ENCODE measurements at places on chromosomes 4 and X.

DNA sequence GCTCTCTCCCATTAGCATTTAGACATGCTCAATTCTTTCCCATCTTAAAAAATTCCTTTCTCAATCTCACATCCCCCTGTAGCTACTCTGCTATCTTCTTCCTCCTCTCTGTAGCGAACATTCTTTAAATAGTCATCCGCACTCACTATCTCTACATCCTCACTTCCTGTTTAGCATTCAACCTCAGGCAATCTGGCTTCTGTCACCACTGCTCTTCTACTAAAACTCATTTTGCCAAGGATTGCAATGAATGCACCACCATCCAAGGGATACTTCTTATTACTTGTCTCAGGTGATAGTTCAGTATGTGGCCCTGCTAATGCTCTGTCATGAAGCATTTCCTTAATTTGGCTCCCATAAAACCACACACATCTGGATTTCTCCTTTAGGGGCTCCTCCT is 10.9 kb upstream of the TET2 start:
- no peak for DNase-seq

- DNase-seq, result no peak
Measured at GRCh38 chrX:100410901-100411801, 1.1 kb upstream of the PCDH19 start.

DNA sequence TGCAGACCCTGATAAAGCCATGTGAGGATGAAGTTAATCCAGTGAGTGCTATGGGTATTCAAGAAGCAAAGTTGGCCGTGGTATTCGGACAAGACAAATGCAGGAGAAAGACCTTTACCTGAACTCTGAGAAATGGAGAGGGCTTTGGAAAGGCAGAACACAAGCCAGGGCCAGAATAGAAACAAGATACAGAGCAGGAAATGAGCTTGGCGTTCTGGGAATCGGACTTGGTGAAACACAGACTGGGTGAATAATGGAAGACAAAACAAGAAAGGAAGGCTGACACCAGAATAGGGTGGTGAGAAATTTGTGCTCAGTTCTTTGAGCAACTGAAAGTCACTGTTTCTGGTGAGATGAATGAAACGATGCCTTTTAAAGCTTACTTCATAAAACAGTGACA is 83.3 kb downstream of the VEGFC start:
- no peak for DNase-seq

DNA sequence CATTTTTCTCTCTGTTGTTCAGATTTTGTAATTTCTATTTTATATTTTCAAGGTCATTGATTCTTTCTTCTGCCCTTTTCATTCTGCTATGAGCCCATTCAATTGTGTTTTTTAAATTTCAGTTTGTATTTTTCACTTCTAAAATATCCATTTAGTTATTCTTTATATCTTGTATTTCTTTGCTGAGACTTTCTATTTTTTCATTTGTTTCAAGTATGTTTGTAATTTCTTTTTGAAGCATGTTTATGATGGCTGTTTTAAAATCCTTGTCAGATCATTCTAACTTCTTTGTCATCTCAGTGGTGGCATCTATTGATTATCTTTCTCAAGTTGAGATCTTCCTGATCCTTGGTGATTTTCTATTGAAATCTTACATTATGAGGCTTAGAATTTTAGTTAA is 157.2 kb upstream of the USP9X start:
- DNase-seq, result no peak

DNA sequence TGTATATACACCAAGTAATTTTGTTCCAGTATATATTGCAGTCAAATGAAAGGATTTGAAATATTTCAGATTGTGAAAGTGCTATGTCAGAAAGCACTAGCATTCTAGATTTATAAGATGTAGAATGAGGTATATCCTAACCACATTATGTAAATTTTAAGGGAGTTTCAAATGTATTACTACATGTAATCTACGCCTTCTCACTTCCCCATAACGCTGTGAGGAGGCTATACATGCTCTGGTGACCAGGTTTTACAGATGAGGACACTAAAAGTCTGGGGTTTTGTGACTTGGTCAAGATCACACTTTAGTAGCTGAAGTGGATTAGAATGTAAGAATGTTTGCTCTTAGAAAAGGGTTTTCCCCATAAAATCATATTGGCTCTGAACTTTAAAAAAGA is 8.1 kb downstream of the ENPEP start:
- no peak for DNase-seq

GRCh38 chr4:34193451-34194154 is 2050.7 kb downstream of the ARAP2 start:
- no peak for DNase-seq

- DNase-seq, result no peak
Measured at GRCh38 chr4:185346975-185347601, 48.6 kb downstream of the LRP2BP start.

DNA sequence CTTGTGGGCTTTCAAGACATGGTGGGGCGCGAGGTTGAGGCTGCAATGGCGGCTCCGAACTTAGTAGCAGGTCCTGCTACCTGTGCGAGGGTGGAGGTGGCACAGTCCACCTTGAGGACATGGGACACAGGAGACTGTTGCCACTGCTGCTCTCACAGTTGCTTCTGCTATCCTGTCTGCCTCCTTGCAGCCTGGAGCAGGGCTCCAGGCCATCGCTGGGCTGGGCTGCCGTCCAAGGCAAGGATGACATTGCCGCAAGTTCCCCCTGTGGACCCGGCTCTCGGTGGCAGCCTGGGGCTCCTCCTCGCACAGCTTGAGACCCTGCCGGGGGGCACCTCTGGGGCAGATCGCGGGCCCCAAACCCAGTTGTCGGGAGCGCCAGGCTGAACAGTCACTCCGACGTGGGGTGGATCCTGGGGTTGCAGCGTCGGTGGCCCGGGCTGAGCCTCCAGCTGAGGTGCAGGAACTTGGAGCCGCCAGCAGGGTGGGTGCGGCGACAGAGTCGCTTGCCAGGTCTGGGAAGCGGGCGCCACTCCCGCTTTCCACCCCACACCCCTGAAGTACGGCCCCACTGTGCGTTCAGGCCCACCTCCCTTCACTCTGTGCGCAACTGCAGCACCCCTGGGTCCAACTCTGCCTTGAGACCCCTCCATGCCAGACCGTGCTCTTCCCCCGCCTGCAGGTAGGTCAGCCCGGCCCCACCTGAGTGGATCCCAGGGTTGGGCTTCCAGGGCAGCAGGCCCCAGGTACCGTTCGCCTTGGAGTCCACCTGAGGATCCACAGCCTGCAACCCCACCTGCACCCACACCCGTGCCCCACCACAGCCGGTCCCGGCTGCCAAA is 192.7 kb upstream of the NUDT6 start:
- DNase-seq, result no peak

- no peak for DNase-seq
Measured at GRCh38 chr4:158162631-158163030, 10.2 kb downstream of the GASK1B start.

DNA sequence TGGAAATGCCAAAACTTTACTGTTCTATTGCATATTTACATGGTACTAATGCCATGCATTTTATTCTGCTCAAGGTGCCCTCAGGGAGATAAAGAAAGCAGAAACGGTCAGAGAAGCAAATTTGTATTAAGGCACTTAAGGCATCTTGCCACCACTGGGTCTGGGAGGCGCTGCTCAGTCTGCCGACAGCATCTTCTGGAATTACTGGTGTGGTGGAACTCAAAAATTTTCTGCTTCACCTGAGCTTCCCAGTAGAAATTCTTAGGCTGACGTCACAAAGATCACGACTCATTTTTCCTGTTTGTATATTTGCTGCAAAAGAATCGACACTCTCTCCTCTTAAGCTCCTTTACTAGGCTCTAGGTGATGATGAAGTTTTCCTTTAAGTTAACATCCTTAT is 3.0 kb downstream of the RASSF6 start:
- no peak for DNase-seq

DNA sequence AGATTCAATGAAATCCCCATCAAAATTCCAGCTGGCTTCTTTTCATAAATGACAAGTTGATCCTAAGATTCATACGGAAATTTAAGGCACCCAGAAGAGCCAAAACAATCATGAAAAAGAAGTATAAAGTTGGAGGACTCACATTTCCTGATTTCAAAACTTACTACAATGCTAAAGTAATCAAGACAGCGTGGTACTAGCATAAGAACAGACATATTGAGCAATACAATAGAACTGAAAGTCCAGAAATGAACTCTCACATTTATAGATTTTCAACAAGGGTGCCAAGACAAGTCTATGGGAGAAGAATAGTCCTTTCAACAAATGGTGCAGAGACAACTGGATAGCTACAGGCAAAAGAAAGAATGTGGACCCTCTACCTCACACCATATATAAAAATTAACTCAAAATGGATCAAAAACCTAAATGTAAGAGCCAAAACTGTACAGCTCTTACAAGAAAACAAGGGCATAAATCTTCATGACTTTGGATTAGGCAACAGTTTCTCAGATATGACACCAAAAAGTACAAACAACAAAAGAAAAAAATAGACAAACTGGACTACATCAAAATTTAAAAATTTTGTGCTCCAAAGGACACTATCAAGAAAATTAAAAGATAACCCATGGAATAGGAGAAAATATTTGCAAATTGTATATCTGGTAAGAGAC is 28.5 kb downstream of the SASH3 start:
- no peak for DNase-seq

- DNase-seq, result no peak
Measured at GRCh38 chr4:136392576-136392975, 1139.7 kb downstream of the PCDH18 start.

DNA sequence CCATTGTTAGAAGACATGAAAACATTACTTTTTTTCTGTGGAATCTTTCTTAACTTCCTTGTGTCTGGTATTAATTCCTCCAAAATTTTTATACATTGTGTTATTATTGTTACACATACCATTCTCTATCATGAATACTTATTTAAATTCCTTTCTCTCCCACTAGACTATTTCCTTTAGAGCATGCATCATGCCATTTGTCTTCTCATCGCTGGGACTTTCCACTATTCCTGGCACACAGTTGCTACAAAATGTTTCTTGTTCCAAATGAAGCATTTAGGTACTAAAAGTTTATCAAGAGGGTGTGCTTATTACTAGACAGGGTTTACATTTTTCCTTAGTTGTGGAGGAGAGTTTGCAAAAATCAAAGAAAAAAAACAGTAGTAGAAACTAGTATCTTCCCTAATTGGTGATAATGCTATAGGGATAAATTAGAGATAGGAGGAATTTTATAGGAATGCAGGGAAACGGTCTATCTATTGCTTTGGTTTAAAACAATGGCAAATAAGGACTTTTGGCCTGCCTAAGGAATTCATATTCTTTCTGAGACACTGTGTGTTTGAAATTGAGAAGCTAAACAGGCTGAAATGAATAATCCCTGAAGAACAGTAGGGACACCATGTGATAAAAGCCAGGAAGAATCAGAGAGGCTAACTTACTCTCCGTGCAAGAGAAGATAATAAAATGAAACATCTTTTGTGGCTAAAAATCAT is 187.5 kb upstream of the TBC1D9 start:
- DNase-seq, result no peak

DNA sequence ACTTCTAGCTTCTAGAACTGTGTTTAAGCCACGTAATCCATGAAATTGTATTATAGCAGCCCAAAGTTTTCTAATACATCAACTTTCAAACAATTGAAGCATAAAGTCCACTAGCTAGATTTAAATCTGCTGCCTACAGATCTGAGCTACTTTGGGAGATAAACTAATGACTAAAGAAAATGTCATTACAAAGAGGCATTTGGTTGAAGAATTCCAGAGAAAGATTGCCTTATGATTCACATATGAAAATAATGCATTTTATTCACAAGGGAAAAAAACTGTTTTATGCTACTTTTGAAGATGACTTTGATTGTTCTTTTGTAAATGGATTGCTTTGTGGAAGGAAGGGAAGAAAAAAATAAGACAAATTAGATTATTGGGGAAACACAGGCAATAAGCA is 124.1 kb upstream of the SLIT2 start:
- no peak for DNase-seq

- no peak for DNase-seq
Measured at GRCh38 chrX:29172880-29173279, 585.6 kb downstream of the IL1RAPL1 start.

DNA sequence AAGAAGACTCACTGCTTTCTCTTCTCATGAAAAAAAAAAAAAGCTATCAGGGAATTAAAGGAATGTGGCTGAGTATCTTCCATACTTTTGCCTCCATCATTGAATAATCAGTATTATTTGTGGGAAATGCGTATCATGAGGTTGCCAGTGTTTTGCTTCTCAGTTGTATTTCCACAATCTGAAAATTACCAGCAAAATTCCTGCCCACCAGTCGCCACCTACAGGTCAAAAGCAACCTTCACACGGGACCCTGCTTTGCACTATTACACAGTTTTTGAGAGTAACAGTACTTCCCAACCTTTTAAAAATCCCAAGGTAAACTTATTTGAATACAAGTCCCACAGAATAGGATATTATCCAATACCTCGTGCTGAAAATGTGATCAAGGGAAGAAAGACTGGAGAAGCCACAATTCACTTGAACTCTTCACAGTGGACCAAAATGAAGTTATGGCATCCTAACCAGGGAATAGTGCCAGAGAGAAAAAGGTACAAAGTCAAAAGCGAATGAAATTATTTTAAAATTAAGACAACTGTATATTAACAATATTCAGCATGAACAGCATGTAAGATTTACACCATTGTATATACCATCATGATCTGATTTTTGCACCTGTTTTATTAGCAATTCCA is 30.4 kb downstream of the PGRMC1 start:
- DNase-seq, result no peak

GRCh38 chr4:48205107-48205506 is 64.5 kb downstream of the TEC start:
- no peak for DNase-seq

DNA sequence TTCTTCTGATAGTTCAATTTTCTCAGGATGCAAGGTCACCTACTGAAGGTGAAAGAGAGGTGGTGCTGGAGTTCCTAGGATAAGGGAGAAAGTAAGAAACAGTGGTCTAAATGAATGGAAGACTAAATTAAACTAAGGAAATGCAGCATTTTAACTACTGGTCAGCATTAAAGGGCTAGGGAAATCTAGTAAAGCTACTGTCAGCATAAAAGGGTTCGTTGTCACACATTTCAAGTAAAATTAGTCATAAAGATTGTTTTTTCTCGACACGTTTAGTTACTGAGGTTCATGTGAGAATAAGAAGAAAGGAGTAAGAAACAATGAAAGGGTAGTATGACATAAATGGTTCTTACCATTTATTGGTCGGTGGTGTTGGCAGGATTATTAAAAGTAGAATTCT is 40.0 kb upstream of the COX18 start:
- no peak for DNase-seq

DNA sequence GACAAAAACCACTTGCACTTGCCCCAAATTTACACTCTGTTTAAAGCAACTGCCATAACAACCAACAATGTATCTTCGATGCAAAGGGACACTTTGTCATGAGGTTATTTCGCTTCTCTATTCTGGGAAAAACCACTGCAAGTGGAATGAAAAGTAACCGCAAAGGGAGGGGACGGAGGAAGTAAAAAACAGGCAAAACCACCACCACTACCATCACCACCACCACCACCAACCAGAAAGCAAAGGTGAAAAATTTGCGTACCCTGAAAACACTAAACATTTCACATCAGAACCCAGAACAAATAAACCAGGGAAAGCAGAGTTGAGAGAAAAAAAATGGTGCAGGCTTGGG is 1.2 kb upstream of the N4BP2 start:
- no peak for DNase-seq

GRCh38 chr4:20019310-20020015 is 232.2 kb upstream of the SLIT2 start:
- no peak for DNase-seq

Measured in NCI-H187 treated with DMSO at 0.1 percent for 48 hours (cell line).